Gastrocnemius medialis (tissue), 4 donors: ENCODE measurements at places on chromosomes 2 and 18. TPM values are rescaled to one million over a fixed set of nuclear protein-coding genes. Genes with fewer than 3 reads are reported as not detected.
A peak's percentile ranks its signal among the peaks of the same experiment; 100 is the strongest.

DNA sequence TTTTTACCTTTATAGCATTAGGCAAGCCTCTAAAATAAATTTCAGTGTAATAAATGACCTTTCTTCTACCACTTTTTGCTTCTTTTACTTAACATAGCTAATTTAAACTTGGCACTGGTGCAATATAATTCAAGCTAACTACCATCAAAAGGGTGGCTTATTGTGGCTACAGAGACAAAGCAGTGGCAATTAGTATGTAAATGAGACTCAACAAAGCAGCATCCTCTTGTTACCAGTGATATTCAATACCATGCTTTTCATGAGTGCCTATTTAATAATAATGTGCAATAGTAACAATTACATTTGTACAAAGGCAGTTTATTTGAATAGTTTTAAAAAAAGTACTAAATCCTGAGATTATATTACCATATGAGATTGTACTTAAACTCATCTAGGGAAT lies 93.4 kb downstream of the SOS1 start:
- no peaks in the 10 kb centered on the region for H3K4me1 ChIP-seq
- H3K36me3 ChIP-seq = peaks cover 31% of the 10 kb centered on the region
- DNase-seq = no peak

- no peaks in the 10 kb centered on the region for H3K27me3 ChIP-seq
- no peaks in the 10 kb centered on the region for H3K36me3 ChIP-seq
- no peak for DNase-seq
- peak overlapping the region; percentile 44 for H3K27ac ChIP-seq
- H3K4me1 ChIP-seq = peaks cover 14% of the 10 kb centered on the region
- H3K4me3 ChIP-seq = no peak overlapping the region
Measured at GRCh38 chr18:62937065-62937464, 221.7 kb downstream of the PHLPP1 start.

DNA sequence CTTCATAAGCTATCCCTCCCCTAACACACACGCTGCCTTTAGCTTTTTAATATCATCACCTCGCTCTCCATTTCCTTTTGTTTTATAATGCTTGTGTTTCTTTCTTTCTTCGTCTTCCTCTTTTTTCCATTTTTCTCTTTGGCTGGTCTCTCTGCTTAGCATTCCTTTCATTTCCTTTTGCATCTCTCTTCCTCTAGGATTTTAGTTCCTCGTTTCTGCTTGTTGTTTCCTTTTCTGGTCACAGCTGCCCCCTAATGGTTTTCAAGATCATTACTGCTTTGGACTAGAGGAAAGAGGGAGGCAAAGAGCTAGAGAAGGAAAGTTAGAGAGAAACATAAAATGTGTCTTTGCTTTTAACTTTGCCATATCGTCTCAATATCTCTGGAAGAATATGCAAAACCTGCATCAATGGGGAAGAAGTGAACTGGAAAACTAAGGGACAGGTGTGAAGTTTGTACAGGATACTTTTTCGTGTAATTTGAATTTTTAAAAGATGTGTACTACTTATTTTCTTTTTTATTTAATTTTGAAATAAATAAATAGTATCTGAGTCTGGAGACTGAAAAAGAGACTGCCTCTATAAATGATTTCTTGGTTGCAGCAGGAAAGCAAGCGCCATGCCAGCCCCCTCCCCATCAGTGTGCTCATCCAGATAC lies 6.3 kb upstream of the NRP2 start:
- DNase-seq = no peak
- H3K4me3 ChIP-seq = no peak overlapping the region
- peaks cover 3% of the 10 kb centered on the region for H3K4me1 ChIP-seq
- no peaks in the 10 kb centered on the region for H3K36me3 ChIP-seq
- no peak overlapping the region for H3K27ac ChIP-seq
- H3K27me3 ChIP-seq = peaks cover 7% of the 10 kb centered on the region

DNA sequence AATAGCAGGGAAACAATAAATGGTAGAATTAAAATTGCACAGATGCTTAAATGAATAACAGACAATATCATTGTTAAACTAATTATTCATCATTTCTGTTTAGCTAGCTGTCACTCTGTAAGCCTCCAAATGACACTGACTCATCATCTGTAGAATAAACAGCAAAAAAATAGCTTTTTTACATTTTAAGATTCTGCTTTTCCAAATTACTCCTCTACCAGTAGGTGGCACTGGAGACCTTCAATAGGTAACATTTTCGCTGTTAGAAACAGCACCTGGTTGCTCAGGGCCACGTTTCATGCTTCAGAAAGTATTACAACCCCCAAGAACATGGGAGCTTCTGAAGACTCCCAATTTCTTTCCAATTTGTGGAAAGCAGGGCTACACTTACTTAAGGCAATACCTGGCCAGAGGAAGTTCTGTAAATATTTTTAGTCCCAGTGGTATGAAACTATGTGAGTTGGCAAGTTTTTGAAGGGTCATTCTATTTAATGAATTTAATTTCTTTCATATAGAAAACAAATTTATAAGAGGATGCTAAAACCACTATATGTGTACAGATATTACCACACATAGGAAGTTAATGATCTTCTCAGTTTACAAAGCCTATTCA lies 45.4 kb downstream of the TTN start:
- peaks cover 51% of the 10 kb centered on the region for H3K4me1 ChIP-seq
- no peak overlapping the region for H3K4me3 ChIP-seq
- H3K27ac ChIP-seq = no peak overlapping the region
- no peaks in the 10 kb centered on the region for H3K27me3 ChIP-seq
- H3K36me3 ChIP-seq = peaks cover 99% of the 10 kb centered on the region

Gene CXCR4
- 4.3 TPM for total RNA-seq

DNA sequence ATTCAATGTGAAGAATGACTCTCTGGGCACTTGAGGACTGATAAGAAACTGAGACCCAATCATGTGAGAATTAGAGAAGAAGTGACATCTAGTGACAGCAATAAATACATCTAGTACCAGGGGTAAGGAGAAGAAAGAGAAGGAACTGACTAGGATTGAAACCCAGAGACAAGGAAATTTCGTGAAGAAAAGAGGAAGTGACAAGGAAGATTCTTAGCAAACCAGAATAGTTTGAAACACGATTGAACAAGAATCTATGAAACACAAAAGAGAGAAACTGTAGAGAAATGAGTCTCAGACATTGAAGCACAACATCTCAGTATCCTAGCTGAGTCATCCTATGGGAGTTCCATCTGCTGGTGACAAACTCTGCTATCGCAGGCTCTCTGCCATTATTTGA lies 571.9 kb upstream of the PKDCC start:
- no peaks in the 10 kb centered on the region for H3K27me3 ChIP-seq
- H3K36me3 ChIP-seq = no peaks in the 10 kb centered on the region
- H3K4me1 ChIP-seq = no peaks in the 10 kb centered on the region
- no peak for DNase-seq
- H3K27ac ChIP-seq = no peak overlapping the region

Gene ASXL3
- not detected for total RNA-seq

DNA sequence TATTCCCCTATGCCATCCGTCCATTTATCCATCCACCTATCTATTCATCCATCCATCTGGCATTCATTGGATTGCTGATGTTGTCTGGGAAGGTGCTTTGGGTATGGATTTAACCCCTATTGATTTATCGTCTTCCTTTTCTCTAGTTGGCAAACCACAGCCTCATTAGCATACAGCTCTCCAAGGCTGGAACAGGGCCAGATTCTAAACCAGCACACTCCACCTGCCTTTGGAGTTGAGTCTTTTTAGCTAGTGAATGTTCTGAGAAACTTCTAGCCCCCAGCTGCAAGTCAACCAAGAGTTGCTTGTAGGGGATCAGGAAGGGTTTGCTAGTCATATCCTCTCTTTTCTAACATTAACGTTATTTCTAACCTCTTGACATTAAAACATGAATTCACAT lies 90.7 kb downstream of the NRP2 start:
- no peaks in the 10 kb centered on the region for H3K27me3 ChIP-seq
- DNase-seq = no peak
- no peaks in the 10 kb centered on the region for H3K4me1 ChIP-seq
- no peak overlapping the region for H3K27ac ChIP-seq

DNA sequence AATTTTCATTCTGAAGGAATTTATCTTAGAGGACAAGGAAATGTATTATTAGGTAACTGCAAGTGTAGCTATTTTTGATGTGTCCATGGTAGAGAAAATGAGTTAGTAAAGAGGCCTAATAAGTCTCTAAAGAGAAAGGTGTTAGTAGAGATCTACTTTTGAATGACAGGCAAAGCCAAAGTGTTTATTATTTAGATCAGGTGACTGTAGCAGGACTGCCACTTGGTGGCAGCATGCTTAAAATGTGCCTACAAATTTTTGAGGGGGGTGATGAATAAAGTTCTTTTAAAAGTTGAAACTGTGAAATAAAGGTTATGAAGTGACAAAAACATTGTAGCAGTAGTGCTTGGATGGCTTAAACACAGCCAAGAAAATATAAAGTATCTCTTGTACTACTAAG lies 421.5 kb upstream of the MEIS1 start:
- H3K27me3 ChIP-seq = no peaks in the 10 kb centered on the region
- no peaks in the 10 kb centered on the region for H3K36me3 ChIP-seq
- no peaks in the 10 kb centered on the region for H3K4me1 ChIP-seq
- no peak overlapping the region for H3K27ac ChIP-seq
- no peak for DNase-seq

- H3K27ac ChIP-seq = no peak overlapping the region
- H3K4me1 ChIP-seq = peaks cover 15% of the 10 kb centered on the region
- no peak for DNase-seq
- H3K4me3 ChIP-seq = no peak overlapping the region
Measured at GRCh38 chr2:207253666-207254345, 88.1 kb upstream of the KLF7 start.
